ENCODE measurements at places on chromosomes 6 and 20. TPM values are rescaled to one million over a fixed set of nuclear protein-coding genes. Genes with fewer than 3 reads are reported as not detected.

DNA sequence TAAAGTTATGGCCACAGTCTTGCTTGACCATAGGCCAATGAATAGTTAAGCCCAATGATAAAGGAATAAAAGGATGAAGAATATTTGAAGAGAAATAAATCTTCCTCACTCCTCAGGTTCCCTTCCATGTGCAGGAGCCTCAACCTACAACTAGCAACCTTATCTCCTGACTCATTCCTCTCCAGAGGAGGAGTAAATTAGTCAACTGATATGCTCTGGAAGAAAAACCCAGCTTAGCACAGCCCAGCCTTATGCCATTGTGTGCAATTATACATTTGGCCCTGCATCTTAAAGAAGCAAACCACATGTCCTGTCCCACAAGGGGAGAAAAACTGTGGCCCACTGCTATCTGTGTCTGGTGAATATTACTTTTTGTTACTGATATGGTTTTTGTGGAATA lies 82.1 kb downstream of the PHIP start:
- peaks cover 86% of the 10 kb centered on the region for H3K36me3 ChIP-seq
- no peak overlapping the region for H3K27ac ChIP-seq
- no peak for DNase-seq

DNA sequence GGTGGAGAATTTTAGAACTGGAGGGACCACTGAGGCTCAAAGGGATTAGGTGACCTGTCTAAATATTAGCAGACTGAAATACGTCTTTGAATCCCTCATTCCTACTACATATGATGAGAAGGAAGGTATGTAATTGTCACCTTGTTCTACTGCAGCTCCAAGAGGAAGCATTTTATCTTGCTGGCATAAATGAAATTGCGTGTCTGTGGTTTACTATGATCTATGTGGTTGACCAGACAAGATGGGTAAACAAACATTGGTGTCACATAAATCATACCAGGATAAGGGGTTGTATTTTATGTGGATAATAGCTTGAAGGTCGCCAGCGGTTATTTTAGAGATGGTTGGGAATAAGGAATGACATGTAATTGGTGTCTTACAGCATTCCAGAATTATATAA lies 78.2 kb downstream of the LAMA4 start:
- H3K27me3 ChIP-seq = no peaks in the 10 kb centered on the region
- H3K27ac ChIP-seq = no peak overlapping the region
- H3K4me1 ChIP-seq = no peaks in the 10 kb centered on the region
- no peak overlapping the region for H3K4me3 ChIP-seq

DNA sequence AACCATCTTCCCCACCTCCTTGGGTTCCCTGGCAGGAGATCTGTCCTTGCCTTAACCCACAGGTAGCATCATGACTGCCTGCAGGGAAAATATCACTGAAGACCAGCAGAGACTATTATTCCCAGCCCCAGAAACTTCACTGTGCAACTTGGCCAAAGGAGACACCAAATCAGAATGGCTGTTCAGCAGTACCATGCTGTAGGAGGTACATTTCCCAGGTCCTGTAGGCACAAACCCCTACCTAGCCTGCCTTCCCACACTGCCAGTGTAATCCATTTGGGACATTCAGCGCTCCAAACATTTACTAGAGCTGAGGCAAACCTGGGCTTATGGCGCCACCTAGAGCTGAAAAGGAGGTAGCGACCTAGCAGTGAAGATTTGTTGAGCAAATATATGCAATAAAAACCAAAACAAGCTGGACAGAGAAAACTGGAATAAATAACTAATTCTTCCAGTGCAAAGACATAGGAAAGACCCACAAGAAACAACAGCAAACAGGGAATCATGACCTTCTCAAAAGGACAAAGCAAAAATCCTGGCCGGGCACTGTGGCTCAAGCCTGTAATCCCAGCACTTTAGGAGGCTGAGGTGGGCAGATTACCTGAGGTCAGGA lies 60.3 kb downstream of the VTA1 start:
- H3K4me3 ChIP-seq = no peak overlapping the region
- no peaks in the 10 kb centered on the region for H3K4me1 ChIP-seq
- H3K27ac ChIP-seq = no peak overlapping the region
- H3K36me3 ChIP-seq = peaks cover 44% of the 10 kb centered on the region
- H3K27me3 ChIP-seq = no peaks in the 10 kb centered on the region
- no peak for DNase-seq

- peak overlapping the region; percentile 94 for H3K27ac ChIP-seq
These were observed 9.8 kb upstream of the ELOVL5 start for GRCh38 chr6:53358440-53359094.

Gene LRRN4
- 0.31 TPM for polyA plus RNA-seq

Gene DEFB119
- not detected for polyA plus RNA-seq

All from left lung (tissue), 14 donors.